ENCODE measurements at places on chromosomes 7 and 10.

DNA sequence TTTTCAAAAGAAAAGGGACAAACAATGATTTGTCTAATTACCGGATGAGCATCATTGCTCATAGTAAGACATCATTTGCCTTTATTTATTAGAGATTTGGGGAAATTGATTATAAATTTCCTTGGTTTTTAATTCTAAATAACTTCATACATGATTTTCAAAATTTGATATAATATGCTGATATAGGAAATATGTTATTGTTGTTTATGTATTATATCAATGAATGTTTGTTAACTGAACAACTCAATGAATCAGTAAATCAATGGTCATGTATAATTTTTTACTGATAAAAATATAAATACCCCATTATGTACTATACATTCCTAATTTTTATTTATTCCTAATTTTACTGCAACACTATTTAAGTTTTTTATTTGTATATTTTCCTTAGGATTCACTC lies 257.3 kb downstream of the TSPAN12 start:
- no peak for DNase-seq

- DNase-seq, result no peak
Measured at GRCh38 chr10:122894261-122894944, 15.0 kb upstream of the FAM24B start.

DNA sequence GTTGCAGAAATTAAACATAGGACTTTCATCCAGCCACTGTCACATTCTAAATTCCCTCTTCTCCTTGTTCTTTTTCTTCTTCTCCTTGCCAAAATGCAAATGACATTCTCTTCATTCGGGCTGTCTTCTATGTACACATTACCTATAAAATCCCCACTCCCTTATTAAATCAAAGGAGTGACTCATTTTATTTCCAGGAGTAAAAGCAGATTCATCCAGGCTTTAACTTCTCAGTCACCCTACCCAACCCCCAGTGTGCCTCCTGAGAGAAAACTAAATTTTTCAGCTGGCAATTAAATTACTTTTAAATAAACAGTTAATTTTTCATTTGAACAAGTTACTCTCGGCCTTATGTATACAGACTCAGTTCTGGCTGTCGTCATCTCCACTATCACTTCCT lies 223.9 kb upstream of the SHH start:
- DNase-seq, result no peak

GRCh38 chr7:47946581-47947354 lies 1.5 kb downstream of the PKD1L1 start:
- DNase-seq, result no peak

- no peak for DNase-seq
Measured at GRCh38 chr7:159098811-159099655, 45.6 kb downstream of the VIPR2 start.

GRCh38 chr7:16708511-16708910 lies 45.0 kb upstream of the TSPAN13 start:
- no peak for DNase-seq

DNA sequence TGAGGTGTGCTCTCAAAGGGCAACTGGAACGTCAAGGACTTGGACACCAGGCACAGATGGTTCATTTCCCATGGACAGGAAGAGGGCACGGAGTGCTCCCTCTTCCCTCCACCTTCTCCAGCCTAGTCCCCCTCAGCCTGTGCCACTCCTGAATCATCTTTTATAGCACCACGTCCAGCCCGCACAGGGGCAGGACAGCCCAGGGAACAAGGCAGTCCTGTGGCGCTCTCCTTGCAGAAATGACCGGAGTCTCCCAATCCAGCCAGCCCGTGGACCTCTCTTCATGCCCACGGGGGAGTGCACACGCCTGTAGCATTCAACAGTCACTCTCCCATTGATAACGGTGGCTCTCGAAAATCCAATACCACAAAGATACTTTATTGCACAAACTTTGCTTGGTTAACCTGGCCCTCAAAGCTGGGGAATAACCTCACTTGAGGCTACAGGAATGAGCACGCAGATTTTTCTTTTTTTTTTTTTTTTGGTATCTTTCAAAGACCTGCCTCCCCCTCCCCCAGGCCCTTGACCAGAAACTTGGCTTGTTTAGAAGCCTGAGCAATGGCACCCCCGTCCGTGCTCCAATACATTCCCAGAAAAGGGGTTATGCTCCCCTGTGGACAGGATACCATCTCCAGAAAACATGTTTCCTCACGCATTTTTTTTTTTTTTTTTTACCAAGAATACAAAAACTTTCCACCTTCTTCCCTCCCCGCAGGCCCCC lies 733 bp downstream of the PRKCQ start:
- DNase-seq, result no peak

DNA sequence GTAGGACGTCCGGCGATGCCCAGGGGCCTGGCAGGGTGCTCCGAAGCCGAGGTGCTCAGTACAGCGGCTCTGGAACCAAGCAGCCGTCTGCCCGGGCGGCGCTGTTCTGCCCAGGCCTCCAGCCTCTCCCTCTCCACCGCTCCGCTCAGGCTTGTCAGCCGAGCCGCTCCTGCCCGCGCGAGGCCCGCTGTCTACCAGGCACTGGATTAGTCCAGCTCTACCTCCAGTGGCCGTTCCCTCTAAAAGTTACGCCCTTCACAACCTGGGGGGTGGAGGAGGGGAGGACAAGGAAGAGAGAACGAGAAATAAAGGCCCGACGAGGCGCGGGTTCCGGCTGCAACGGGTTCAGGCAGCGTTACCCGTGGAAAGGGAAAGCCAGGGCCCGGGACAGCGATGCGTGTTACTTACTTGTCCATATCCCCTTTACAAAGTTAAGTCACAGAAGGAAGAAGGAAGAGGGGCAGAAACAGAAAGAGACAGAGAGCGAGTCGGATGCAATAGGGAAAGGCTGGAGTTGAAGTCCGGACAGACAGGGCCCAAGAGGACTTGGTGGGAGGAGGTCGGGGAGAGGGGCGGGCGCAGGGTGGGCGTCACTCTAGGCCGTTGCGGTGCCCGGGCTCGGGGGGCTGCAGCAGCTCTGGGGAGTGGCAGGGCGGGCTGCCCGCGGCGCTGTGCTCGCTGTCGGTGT lies 2.8 kb downstream of the SP8 start:
- DNase-seq, result no peak

DNA sequence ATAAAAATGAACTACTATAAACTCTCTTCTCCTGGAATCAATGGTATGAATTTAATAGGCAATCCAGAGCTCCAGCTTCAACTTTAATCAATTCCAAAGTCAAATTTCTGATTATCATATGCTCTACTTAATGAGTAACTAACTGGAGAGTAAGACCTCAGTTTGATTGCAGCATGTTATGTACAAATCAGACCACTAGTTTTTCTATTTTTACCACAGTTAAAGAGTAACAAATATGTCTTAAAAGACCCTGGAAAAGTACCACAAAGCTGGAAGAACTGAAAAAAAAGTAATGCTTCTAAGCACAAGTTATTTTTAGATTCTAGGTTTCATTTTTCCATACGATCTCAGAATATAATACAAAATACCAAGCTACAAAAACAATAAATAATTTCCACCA lies 56.0 kb upstream of the TNKS2 start:
- DNase-seq, result no peak

- no peak for DNase-seq
Measured at GRCh38 chr10:31536302-31536701, 217.3 kb downstream of the ZEB1 start.
